ENCODE measurements at places on chromosomes 12 and 14. TPM values are rescaled to one million over a fixed set of nuclear protein-coding genes. Genes with fewer than 3 reads are reported as not detected.

DNA sequence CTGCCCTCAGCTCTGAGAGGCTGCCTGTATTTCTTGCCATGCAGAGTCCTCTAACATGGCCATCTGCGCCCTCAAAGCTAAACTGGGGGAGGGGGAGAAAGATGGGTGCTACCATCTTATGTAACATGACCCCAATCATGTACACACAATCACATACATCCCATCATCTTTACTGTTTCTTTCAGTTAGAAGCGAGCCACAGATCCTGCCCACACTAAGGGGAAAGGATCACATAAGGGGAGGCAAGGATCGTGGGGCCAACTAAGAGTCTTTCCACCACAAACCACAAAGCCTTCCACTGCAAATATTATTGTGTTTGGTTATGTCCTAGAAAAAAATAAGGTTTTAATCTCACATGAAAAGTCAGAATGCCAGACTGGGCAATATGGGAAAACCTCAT, 11.8 kb upstream of the AMN1 start:
- DNase-seq, result no peak

LIN7A gene
- total RNA-seq, result 6.2 TPM

HHIPL1 gene
- 2.0 TPM for total RNA-seq

DNA sequence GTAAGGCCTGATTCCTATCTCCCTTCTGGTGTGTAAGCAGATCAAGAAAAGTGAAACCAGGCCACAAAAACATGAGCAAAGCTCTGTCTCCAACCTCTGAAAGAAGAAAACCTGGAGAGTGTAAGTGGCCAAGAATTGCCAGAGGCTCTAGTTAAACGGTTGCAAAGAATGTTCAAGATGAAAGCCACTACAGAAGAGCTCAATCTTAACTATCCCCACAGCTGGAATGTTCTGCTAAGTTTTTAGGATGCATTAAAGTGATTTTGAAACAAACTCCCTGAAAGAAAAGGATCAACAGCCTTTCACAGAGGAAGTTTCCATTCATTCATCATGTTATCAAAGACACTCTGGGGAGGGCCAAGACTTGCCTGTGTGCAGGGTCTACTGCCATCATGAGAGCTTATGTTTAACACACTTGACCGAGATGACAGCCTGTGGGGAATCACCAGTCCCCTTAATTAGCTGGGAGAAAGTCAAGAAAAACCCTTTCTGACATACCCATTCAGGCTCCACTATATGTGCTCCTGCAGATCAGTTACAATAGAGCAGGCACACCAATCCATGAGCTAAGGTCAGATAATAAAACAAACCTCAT, 128.0 kb upstream of the OVCH1 start:
- DNase-seq, result no peak

ANO2 gene
- 3.3 TPM for total RNA-seq

DNA sequence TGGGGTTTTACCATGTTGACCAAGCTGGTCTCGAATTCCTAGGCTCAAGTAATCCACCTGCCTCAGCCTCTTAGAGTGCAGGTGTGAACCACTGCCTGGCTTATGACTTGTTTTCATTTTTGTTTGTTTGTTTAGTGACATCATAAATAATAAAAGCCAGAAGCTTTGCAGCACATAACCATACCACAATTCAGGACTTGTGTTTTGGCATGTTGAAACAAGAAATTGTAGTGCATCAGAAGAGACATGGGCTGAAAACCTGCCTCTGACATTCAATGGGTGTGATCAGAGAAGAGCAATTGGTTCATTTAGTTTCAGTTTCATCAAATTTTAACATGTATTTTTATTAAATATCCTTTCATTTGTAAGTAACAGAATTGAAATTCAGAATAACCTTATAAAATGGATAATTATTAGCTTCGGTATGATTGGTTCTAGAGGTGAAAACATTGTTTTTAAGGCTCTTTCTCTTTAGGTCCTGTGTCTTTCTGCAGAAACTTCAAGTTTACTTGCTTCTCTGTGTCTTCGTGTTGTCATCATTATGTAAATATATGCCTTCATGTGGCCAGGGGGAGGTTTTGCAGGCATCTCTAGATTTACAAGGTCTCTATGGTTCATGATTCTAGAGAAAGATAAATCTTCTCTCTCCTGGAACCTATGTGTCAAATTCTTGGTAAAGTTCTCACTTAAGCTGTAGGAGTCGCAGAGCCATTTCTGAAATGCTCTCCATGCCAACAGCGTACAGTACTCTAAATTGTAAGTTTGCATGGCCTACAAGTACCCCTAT, 312.0 kb downstream of the KCNC2 start:
- no peak for DNase-seq

DNA sequence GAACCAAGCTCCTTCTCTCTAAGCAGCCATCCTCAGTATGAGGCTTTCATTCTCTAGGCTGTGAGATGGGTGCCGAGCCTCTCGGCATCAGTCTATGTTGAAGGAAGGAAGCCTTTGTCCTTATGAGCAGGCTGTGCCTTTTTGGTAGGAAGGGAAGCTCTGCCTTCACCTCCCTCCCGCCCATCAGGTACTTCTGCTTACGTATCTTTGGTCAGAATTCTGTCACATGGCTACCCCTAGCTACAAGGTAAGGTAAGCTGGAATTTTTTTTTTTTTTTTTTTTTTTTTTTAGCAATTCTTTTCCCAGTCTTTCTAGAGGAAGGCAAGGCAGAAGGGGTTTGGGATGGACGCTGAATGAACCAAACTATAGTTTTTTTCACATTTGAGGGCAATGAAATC, 16.9 kb downstream of the BATF start:
- DNase-seq, result no peak

Data from GM23338 (cell line).